ENCODE measurements at places on chromosomes 7 and 10. TPM values are rescaled to one million over a fixed set of nuclear protein-coding genes. Genes with fewer than 3 reads are reported as not detected.

The GRM3 gene
- 0.03 TPM for polyA plus RNA-seq

The ITPRID1 gene
- polyA plus RNA-seq: not detected

The VOPP1 gene
- 31.0 TPM for polyA plus RNA-seq

The ACHE gene
- polyA plus RNA-seq: 9.3 TPM

The CNTNAP2 gene
- not detected for polyA plus RNA-seq

The CREB3L2 gene
- 18.7 TPM for polyA plus RNA-seq

The SLC29A4 gene
- polyA plus RNA-seq: 0.82 TPM

The ADRB1 gene
- polyA plus RNA-seq: not detected

The TMEM106B gene
- 13.2 TPM for polyA plus RNA-seq

The MAD1L1 gene
- 53.5 TPM for polyA plus RNA-seq

The JCAD gene
- polyA plus RNA-seq: not detected

The TLX1 gene
- polyA plus RNA-seq: 0.45 TPM

The SND1 gene
- polyA plus RNA-seq: 143 TPM

The GBX1 gene
- polyA plus RNA-seq: not detected

The MSMB gene
- 0.60 TPM for polyA plus RNA-seq

The CALN1 gene
- 2.5 TPM for polyA plus RNA-seq

The CALHM2 gene
- not detected for polyA plus RNA-seq

The DEPP1 gene
- polyA plus RNA-seq: 0.21 TPM

The DBNL gene
- 47.6 TPM for polyA plus RNA-seq

The TUBB8 gene
- not detected for polyA plus RNA-seq

The ANKRD22 gene
- polyA plus RNA-seq: not detected

The CPA5 gene
- polyA plus RNA-seq: 0.11 TPM

The SAMD9L gene
- 0.32 TPM for polyA plus RNA-seq

The TDRD1 gene
- not detected for polyA plus RNA-seq

The PTPRN2 gene
- not detected for polyA plus RNA-seq

The CADPS2 gene
- polyA plus RNA-seq: 0.08 TPM

The HOXA11 gene
- polyA plus RNA-seq: not detected

The FAM149B1 gene
- 8.7 TPM for polyA plus RNA-seq

The CYP2C8 gene
- not detected for polyA plus RNA-seq

The TMEM196 gene
- polyA plus RNA-seq: not detected

The ZNF488 gene
- polyA plus RNA-seq: 0.04 TPM

The APBB1IP gene
- not detected for polyA plus RNA-seq

The ANKRD30A gene
- not detected for polyA plus RNA-seq

The BAIAP2L1 gene
- polyA plus RNA-seq: 15.0 TPM

The ZNF775 gene
- polyA plus RNA-seq: 13.1 TPM

The PTPN20 gene
- polyA plus RNA-seq: 0.80 TPM

The GFRA1 gene
- polyA plus RNA-seq: not detected

The VIPR2 gene
- not detected for polyA plus RNA-seq

The NUTM2D gene
- polyA plus RNA-seq: 5.4 TPM

The TLL2 gene
- polyA plus RNA-seq: not detected

The SLC39A12 gene
- polyA plus RNA-seq: not detected

The PNLIPRP1 gene
- polyA plus RNA-seq: not detected

The TRIM24 gene
- polyA plus RNA-seq: 41.7 TPM

The CALHM1 gene
- not detected for polyA plus RNA-seq

The CHST15 gene
- polyA plus RNA-seq: 0.04 TPM

The PPP1R3C gene
- polyA plus RNA-seq: 0.07 TPM

The SLC26A5 gene
- polyA plus RNA-seq: not detected

The MCM10 gene
- polyA plus RNA-seq: 34.3 TPM

The FXYD4 gene
- polyA plus RNA-seq: not detected

The ZNF804B gene
- polyA plus RNA-seq: not detected

The CHAT gene
- polyA plus RNA-seq: not detected

The AGR2 gene
- polyA plus RNA-seq: not detected

The METTL2B gene
- 35.9 TPM for polyA plus RNA-seq
